ENCODE measurements at places on chromosomes 4 and X.

DNA sequence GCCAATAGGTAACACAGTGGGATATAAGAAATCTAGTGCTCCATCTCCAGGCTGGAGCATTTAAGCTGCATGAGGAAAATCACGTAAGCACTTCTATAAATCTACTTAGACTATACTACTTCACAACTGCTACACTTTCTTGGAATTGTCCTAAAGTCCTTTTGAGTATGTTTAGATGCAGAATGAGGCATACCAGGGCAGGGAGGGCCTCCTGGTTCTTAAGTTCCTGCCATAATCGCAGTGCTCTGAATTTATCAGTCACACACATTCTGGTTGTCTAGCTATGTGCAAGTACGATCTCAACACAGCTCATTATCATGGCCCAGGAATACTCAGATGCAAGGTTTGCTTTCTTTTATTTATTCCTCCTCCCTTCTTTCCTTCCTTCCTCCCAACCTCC lies 130.3 kb downstream of the GUCY2F start:
- DNase-seq, result no peak

GRCh38 chr4:57658188-57658587 lies 548.0 kb upstream of the IGFBP7 start:
- no peak for DNase-seq

GRCh38 chr4:24470666-24471485 lies 113.5 kb downstream of the DHX15 start:
- DNase-seq, result no peak

DNA sequence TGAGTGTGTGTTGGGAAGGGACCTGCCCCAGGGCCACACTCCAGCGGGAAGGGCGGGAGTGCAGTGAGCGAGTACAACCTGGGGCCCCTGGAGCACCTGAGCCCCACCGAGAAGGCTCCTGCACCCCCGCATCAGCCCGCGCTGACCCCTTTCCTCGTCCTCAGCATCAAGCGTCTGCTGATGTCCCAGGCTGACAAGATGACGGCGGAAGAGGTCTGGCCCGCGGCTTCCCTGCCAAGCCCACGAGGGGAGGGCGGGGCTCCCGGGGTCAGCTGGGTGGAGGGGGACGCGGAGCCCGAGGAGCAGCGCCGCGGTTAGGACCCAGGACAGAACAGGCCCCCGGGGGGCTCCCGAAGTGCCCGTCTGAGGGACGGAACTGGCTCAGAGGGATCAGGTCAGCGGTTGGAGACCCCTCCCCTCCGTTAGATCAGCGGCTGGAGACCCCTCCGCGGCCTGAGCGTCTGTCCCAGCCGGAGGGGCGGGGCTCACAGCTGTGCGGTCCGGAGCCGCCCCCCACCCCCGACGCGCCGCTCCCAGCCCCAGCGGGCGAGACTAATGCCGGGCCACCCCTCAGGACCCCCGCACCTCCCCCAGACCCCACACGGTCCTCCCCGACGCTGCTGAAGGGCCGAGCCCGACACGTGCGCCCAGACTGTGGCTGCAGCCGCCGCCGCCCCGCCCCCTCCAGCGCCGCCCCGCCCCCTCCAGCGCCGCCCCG lies 6.7 kb downstream of the MYL5 start:
- DNase-seq, result no peak

Data from RCC 7860 (cell line).